ENCODE measurements at places on chromosomes 11 and 22. TPM values are rescaled to one million over a fixed set of nuclear protein-coding genes. Genes with fewer than 3 reads are reported as not detected.
A peak's percentile ranks its signal among the peaks of the same experiment; 100 is the strongest.

The NXPE2 gene
- 0.21 TPM for total RNA-seq

DNA sequence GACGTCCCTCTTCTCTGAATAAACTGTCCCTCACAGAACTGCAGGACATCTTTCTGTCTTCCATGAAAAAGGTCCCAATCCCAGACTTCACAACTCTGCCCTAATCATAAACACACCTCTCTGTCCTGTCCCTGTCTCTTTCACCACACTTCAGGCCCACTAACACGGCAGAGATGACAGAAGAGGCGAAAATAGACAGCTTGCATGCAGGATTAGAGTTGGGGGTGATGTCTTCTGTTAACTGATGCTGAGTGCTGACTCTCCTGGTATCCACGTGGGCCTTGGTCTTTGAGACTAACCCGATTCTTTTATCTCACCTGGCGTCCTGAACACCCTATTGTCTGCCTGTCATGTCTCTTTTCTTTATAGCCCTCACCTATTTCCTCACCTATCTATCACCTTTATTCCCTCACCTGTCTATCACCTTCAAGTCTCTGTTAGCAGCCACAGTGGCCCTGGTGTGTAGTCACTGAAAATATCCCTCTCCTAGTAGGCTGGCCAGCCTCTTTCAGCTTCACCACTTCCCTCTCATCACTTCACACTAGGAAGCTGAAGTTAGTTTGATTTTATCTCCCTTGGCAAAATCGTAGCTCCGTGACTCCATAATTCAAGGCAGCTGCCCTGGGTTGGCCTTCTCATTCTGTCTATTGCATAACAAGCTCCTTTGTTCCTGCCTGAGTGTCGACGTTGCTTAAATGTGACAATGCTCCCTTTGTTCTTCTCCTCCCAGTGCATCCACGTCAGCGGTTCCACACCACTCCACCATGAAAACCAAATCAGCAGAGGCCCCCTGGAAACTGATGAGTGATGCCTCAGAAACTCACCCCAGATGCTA, 30.6 kb upstream of the DRD2 start:
- DNase-seq, result peak; percentile 31

GRCh38 chr11:35615921-35616900, 2.0 kb upstream of the FJX1 start:
- no peak for DNase-seq

The OR51A2 gene
- not detected for total RNA-seq

The IL18 gene
- 20.0 TPM for total RNA-seq

The KDELR3 gene
- total RNA-seq, result 7.5 TPM

GRCh38 chr11:2999464-2999998, 7.4 kb upstream of the NAP1L4 start:
- peak; percentile 38 for DNase-seq

GRCh38 chr11:78961247-78961646, 386.6 kb upstream of the NARS2 start:
- peak; percentile 58 for DNase-seq

DNA sequence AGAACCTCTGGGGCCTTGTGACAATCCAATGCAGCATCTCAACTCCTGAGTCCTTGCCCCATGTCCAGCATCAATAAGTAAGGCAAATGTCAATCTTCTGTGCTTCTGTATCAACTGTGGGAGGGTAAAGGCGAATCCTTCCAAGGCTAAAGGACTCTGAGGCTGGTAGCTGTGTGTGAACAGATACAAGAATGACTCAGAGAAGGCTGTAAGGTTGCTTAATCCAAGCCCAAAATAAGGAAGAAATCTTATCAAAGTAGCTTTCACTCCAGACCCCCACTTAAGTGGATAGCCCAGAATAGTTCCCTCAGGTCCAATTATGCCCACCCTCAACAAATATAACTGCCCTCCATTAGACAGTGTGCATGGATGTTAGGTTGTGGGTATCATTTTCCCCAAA, 28.1 kb upstream of the SCGB1A1 start:
- no peak for DNase-seq

GRCh38 chr22:30870451-30871345, 97.9 kb downstream of the MORC2 start:
- no peak for DNase-seq

All from ureter (tissue), 1 donor.